ENCODE measurements at places on chromosomes 1 and 21. TPM values are rescaled to one million over a fixed set of nuclear protein-coding genes. Genes with fewer than 3 reads are reported as not detected.

GUCA2B gene
- total RNA-seq = not detected

TBX19 gene
- total RNA-seq = 0.75 TPM

DAB1 gene
- total RNA-seq = not detected

SLC44A5 gene
- total RNA-seq = 1.7 TPM

All from renal cortical epithelial cell (primary cell).